ENCODE measurements at places on chromosomes 7 and 10.

DNA sequence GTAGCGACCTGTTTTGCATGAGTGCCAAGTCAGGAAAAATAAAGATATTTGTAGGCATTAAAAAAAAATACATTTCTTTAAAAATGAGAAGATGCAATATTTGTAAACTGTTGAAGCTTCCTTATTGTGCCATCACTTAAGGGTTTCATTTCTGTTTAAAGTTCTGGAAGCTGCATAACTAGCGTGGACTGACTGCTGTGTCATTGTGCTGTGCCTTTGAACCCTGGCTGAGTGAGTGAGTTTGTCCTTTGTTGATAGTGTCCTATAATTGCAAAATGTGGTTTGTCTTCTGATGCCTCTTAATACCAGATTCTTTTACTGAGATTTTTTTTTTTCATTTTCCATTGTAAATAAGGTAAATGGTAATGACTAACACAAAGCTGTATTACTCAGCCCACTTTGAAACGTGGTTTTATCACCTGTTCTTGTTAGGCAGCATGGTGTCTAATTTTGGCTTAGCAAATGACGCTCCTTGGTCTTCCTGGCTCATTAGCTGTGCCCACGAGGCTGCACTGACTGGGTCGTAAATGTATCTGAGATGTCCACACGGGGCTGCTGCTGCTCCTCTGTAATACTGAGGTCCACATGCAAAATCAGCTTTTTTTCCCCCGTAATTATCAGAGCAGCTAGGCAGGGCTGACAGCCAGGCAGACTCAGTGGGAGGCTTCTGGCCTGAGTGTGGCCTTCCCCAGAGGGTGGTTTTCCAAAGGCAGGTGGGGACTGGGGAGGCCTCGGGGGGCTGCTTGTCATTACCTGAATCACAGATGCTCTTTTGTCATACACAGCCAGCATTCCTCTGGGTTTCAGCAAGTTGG, 14.8 kb downstream of the ZSCAN25 start:
- DNase-seq: peak; percentile 70

- DNase-seq: no peak
Measured at GRCh38 chr10:43192884-43193283, 54.6 kb downstream of the CSGALNACT2 start.

DNA sequence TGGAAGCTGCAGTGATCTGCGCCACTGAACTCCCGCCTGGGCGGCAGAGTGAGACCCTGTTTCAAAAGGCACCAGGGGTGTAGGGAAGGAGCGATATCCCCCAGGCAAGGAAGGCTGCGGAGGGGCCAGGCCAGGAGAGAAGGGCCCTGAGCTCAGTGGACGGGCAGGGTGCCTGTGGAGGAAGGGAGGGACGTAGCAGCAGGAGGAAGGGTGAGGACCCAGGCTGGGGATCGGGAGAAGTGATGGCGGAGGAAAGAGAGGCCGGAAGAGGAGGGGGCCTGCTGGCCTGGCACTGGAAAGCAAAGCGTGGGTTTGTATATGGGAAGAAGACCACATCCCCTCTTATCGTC, 45.6 kb downstream of the ALOX5 start:
- DNase-seq: no peak

- DNase-seq: no peak
Measured at GRCh38 chr10:63595072-63595471, 73.9 kb downstream of the REEP3 start.

- no peak for DNase-seq
Measured at GRCh38 chr10:89959433-89960110, 258.2 kb downstream of the KIF20B start.

- no peak for DNase-seq
Measured at GRCh38 chr7:28536259-28536658, 123.9 kb downstream of the CREB5 start.

- DNase-seq: no peak
Measured at GRCh38 chr10:7546385-7546967, 120.3 kb downstream of the ITIH5 start.
